ENCODE measurements at places on chromosomes 16 and 17.

- no peak for DNase-seq
Observed at GRCh38 chr16:26765087-26765486, 301.6 kb upstream of the C16orf82 start.

DNA sequence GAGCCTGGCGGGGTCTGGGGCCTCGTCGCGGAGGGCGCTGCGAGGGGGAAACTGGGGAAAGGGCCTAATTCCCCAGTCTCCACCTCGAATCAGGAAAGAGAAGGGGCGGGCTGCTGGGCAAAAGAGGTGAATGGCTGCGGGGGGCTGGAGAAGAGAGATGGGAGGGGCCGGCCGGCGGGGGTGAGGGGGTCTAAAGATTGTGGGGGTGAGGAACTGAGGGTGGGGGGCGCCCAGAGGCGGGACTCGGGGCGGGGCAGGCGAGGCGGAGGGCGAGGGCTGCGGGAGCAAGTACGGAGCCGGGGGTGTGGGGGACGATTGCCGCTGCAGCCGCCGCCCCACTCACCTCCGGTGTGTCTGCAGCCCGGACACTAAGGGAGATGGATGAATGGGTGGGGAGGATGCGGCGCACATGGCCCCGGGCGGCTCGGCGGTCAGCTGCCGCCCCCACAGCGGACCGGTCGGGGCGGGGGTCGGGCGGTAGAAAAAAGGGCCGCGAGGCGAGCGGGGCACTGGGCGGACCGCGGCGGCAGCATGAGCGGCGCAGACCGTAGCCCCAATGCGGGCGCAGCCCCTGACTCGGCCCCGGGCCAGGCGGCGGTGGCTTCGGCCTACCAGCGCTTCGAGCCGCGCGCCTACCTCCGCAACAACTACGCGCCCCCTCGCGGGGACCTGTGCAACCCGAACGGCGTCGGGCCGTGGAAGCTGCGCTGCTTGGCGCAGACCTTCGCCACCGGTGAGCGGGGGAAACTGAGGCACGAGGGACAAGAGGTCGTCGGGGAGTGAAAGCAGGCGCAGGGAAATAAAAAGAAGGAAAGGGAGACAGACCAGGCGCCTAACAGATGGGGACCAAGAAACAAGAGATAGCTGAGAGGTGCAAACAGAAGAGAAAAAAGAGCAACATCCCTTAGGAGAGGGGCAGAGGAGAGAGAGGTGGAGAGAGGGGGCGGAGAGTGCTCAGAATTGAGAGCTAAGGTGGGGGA, at the start of gene PNMT:
PNMT (plus strand) TSS at position 509 of the 980 bp plus-strand sequence; CDS start at position 532, 23 bp downstream.
- DNase-seq = peak; percentile 47

GRCh38 chr17:12735517-12735916, 53.8 kb upstream of the ARHGAP44 start:
- no peak for DNase-seq

DNA sequence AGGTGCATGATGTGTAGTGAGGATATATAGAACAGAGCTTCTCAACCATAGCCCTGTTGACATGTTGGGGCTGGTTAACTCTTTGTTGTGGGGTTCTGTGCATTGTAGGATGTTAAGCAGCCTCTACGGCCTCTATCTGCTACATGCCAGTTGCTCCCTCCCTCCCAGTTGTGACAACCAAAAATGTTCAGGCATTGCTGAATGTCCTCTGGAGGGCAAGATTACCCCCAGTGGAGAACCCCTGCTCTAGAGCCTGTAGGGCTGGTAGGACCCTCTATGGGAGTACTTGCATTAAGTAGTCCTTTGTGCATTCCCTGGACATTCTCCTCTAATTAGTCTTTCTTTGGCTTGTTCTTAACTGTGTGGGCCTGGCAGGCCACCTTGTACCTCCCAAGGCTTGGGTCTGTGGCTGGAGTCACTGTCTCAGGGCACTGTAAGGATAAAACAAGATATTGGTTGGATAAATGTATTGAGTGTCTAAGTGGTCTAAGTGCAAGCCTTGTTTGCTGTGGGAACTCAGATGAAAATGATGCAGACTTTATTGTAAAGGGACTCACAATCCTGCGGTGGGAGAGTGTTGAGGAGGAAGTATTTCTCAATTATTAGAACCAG, 19.8 kb upstream of the MYO1D start:
- DNase-seq = no peak

GRCh38 chr16:28534542-28535373, 4.0 kb downstream of the NUPR1 start:
- no peak for DNase-seq

DNA sequence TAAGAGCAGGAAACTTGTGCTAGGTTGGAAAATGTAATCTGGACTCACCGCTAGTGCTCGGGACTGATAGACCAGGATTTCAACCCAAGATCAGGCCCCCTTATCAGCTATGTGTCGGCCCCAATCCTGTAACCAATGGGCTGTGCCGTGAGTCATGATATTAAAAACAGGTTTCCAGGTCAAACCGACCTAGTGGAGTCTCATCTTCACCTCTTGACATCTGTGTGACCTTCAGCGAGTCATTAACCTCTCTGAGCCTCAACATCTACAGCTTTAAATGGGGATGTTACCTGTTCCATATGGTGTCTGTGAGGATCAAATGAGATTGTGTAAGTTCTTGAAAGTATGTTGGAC, 512 bp downstream of the PMM2 start:
- no peak for DNase-seq

DNA sequence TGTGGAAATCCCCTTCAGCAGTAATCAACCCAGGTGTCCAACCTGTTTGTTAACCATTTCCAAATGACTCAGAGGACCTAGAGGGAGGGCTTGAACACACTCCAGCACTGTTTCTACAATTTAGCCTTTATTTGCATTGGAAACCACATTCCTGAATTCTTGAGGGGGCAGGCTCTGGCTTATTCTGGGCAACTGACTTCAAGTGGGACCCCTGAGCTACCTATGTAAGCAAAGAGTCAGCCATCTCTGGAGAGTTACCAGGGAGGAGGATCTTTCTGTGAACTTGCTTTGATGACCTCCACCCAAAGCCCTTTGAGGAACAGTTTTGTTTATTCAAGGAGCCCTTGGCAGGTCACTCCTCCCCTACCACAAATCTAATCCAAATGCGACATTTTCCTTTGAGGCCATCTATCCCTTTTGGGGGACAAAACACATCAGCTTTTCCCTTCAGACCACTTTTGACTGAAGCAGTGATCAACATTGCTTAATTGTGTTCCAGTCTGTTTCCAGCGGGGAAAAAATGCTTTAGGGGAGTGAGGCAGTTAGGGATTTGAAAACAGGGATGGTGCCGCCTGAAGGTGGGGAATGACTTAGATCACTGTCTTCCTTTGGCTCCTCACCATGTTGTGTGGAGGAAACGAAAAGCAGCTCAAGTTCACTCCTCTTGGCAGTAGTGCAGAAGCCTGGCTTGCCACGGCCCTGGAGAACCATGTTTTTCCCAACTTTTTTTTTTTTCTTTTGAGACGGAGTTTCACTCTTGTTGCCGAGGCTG, 46.2 kb downstream of the TUBD1 start:
- no peak for DNase-seq

- no peak for DNase-seq
Observed at GRCh38 chr17:12349297-12349696, 316.4 kb upstream of the MYOCD start.

DNA sequence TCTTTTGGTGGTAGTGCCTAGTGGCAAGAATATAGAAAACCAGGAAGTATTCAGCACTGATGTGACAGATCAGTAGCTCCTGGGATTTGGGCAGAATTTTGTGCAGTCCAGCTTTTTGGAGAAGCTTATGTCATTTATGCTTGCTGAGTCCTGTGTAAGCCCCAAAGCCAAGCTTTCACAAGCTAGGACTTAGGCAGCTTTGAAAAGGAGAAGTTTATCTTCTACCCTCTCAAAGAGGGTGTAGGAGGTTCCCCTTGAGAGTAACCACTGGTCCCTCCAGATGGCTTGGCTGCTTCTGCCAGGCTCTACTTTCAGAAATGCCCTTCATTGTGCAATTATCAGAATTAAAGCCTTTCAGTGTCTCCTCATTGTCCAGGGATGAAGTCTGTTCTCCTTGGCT, 78.8 kb downstream of the CES1 start:
- no peak for DNase-seq

DNA sequence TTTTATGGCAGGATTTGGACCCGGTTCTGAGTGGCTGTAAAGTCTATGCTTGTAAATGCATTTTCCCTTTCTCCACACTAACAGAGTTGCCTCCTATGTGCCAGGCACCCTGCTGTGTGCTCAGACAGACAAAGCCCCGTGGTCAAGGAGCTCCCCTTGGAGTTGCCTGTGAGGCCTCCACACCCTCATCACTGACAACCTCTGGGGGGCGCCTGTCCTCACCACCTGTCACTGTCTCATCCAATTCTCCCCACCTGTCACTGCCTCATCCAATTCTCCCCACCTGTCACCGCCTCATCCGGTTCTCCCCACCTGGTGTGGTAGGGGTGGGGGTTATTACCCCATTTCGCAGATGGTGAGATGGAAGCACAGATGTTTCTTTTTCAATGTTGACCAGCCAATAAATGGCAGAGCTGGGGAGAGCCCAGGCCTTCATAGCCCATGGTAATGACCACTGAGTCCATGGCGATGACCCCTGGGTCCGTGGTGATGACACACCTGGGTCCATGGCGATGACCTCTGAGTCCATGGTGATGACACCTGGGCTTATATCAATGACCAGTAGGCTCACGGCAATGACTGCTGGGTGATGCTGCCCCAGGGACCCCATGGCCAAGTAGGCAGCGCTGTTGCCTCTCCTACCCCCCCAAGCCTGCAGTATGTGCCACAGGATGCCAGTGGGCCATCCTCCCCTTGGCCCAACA, 150.1 kb downstream of the IRF8 start:
- no peak for DNase-seq

DNA sequence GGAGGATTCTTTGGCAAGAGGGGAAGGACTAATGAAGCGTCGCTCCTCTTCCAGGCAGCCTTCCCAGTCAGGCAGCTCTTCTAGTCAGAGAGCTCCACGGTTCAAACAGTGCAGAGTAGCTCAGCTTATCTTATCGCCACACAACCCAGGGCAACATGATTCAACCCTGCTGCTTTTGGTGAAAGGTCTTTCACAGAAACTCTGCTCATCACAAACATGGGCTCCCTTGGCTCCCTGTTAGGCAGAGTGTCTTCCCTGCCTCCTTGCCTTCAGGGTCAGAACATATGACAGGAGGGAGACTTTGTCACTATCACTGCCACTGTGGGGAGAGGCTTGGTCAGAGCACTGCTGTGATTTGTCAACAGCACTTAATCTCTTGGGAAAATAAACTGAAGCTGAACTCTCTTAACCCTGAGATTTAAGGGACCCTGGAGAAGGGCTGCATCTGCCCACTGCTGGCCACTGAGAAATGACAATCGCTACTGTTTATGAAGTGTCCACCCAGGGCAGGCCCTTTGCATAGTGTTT, 6.9 kb upstream of the SLC13A2 start:
- DNase-seq = no peak

DNA sequence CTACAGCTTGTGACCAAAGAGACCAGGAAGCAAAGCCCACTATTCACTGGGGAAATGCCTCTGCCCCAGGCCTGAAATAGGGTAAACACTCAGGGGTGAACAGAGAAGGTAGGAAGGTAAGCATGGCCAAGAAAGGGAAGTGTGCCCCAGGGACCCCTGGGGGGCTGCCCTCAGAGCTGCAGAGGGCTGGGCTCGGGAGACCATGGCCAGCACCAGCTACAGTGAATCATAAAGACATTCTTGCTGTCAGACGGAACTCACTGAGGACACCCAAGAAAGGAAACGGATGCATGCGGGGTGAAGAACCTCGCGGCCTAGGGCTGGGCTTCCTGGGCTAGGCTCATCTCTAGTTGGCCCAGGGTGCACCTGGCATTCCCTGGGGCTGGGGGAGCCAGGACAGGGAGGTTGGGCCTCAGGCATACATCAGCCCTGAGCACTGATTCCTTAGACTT, 9.6 kb downstream of the HIC1 start:
- no peak for DNase-seq

- DNase-seq = no peak
Observed at GRCh38 chr17:79518585-79519523, 92.0 kb downstream of the RBFOX3 start.

DNA sequence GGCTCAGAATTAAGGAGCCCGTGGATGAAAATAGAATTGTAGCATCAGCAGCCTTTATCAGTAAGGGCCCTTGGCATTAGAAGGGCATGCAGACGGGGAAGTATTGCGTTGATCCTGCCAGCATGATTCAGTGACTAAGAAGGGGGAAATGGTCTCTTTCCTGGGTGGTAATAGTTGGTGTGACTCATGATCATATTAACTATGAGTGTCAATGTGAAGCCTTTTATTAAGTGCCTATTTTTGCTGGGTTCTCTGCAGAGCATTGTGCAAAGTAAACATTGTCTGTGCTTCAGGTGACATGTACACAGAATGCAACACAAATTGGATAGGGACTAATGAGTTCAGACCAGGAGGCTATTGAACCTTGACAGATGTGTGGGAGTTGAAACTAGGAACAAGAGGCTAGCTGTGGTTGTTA, 24.5 kb downstream of the RCVRN start:
- DNase-seq = no peak

DNA sequence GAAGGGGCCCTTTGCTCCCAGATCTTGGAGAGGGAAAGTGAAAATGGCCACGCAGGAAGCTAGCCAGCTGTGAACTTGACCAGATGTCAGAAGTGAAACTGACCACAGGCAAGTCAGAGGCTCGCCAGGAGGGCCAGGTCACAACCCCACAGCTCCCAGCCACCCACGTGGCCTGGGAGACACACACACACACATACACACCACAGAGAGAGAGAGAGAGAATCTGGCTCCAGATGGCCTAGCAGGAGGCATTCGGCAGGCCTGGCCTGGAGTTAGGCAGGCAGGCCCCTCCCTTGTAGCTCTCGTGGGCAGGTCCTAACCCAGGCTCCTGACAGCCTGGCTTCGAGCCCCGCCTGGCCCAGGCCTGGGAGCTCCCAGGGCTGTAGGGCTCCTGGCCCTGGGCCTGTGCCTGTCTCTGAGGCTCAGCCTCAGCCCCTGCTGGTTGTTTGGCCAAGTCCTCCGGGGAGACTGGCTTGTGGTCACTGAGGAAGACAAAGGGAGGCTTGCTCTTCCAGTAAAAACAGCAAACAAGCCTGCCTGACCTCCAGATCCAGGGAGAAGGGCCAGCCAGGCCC, 20.2 kb downstream of the NGFR start:
- no peak for DNase-seq

- no peak for DNase-seq
Observed at GRCh38 chr17:39132192-39132610, 19.2 kb downstream of the PLXDC1 start.

All from stimulated activated naive CD4-positive, alpha-beta T cell (primary cell).